A549 treated with DMSO at 1 μM for 4 hours (cell line): ENCODE measurements at places on chromosomes 11 and 22. TPM values are rescaled to one million over a fixed set of nuclear protein-coding genes. Genes with fewer than 3 reads are reported as not detected.

Gene BDNF
- total RNA-seq, result 7.2 to 10.3 TPM (median 9.3 TPM) in 5 replicates

Gene CASP5
- total RNA-seq, result not detected in 5 replicates

Gene NXPE1
- total RNA-seq, result not detected in 5 replicates

Gene BSX
- total RNA-seq, result not detected in 5 replicates

Gene ESAM
- 9.0 to 12.4 TPM (median 10.5 TPM) in 5 replicates for total RNA-seq

Gene NCF4
- not detected in 5 replicates for total RNA-seq

Gene OR52E8
- not detected in 5 replicates for total RNA-seq

Gene NOX4
- not detected in 5 replicates for total RNA-seq

Gene OR51B5
- not detected in 5 replicates for total RNA-seq

Gene CAVIN3
- total RNA-seq, result 24.7 to 34.0 TPM (median 26.6 TPM) in 5 replicates

Gene SAA4
- not detected in 5 replicates for total RNA-seq

Gene SPDYC
- not detected in 5 replicates for total RNA-seq

Gene NPAS4
- not detected in 5 replicates for total RNA-seq

Gene CXCR5
- 0.07 to 0.24 TPM (median 0.20 TPM) in 5 replicates for total RNA-seq

Gene RFPL3
- total RNA-seq, result not detected in 5 replicates

Gene TUB
- total RNA-seq, result 6.9 to 9.0 TPM (median 8.9 TPM) in 5 replicates

Gene NXPE2
- total RNA-seq, result not detected in 5 replicates

Gene MFRP
- total RNA-seq, result not detected in 5 replicates

Gene ANO1
- 0.93 to 1.7 TPM (median 1.1 TPM) in 5 replicates for total RNA-seq

Gene ATM
- 8.6 to 12.0 TPM (median 11.6 TPM) in 5 replicates for total RNA-seq

Gene KCNJ1
- total RNA-seq, result not detected in 5 replicates

Gene OR5A1
- total RNA-seq, result not detected in 5 replicates

Gene MYRF
- 16.3 to 22.1 TPM (median 20.9 TPM) in 5 replicates for total RNA-seq

Gene EFEMP2
- total RNA-seq, result 0.67 to 2.1 TPM (median 1.4 TPM) in 5 replicates

Gene MMP27
- total RNA-seq, result not detected in 5 replicates

Gene SCN3B
- 0.10 to 0.25 TPM (median 0.15 TPM) in 5 replicates for total RNA-seq

Gene SLC29A2
- total RNA-seq, result 3.4 to 5.7 TPM (median 4.1 TPM) in 5 replicates

Gene PGA4
- not detected in 5 replicates for total RNA-seq

Gene GGTLC2
- total RNA-seq, result not detected in 5 replicates

Gene OR51A2
- total RNA-seq, result not detected in 5 replicates

Gene C22orf31
- total RNA-seq, result not detected in 5 replicates

Gene ZNF280B
- 1.5 to 2.2 TPM (median 1.8 TPM) in 5 replicates for total RNA-seq

Gene UVRAG
- total RNA-seq, result 9.9 to 12.8 TPM (median 12.2 TPM) in 5 replicates
